ENCODE measurements at places on chromosomes 2 and 18.

DNA sequence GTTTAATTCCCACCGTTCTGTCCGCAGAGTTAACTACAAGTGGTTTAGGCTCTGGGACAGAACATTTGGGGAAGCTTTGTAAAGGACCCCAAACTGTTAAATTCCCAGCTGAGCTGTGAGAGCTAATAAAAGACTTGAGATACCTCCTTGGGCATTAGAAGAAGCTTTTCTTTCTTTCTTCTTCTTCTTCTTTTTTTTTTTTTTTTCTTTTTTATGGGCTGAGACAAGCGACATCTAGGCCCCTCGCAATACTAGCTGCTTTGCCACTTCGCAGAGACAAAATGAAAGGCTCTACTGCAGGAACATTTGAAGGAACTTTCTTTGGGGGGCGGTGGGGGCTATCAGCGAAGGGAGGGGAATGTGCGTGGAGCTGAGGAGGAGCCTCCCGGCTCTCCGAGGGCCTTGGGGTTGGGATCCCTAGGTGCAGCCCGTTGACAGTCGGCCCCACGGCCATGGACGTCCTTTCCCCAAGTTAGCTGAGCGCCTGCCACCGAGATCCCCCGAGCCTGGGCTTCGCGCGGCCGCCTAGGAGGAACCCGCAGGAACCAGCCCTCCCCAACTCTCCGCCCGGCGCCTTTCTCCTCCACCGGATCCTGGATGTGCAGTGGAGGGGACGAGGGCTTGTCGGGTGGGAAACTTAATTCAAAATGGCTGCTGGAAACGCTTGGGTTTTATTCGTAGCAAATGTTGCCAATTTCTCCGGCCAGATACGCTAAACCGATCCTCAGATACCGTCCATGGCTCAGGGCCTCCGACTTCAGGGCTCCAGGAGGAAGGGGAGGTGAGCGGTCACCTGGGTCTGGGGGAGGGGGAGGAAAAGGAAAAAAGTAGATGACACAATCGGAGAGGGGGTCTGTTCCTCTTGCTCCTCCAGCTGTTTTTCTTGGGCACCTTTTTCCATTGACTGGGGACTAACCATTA, 4.2 kb downstream of the MEIS1 start:
- DNase-seq = no peak

GRCh38 chr2:119808516-119809147, 48.9 kb downstream of the PTPN4 start:
- DNase-seq = no peak

GRCh38 chr2:219598308-219599078, 836 bp downstream of the STK11IP start:
- DNase-seq = no peak

DNA sequence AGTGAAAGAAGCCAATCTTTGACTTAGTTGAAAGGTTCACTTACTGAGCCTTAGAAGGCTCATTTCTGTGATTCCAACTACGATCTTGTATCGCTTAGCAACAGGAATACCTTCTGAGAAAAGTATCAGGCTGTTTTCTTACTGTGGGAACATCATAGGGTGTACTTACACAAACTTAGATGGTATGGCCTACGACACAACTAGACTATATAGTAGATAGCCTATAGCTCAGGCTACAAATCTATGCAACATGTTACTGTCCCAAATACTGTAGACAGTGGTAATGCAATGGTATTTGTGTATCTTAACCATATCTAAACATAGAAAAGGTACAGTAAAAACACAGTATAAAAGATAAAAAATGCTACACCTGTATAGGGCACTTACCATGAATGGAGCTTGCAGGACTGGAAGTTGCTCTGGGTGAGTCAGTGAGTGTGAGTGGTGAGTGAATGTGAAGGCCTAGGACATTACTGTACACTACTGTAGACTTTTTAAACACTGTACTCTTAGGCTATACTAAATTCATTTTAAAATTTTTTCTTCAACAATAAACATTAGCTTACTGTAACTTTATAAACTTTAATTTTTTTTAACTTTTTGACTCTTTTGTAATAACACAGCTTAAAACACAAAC, 148.8 kb upstream of the STON1 start:
- no peak for DNase-seq

DNA sequence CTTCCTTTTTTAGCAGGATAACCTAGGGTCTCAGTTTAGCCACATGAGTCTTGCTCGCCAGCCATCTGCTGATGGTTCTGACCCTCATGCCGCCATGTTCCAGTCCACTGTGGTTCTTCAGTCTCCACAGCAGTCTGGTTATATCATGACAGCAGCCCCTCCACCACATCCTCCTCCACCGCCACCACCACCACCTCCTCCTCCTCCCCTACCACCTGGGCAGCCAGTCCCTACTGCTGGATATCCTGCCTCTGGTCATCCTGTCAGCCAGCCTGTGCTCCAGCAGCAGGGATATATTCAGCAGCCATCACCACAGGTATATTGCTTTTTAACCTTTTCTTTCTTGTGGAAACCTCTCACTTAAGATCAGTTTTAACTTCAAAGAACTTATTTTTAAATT, 89.9 kb upstream of the UBXN4 start:
- DNase-seq = no peak

GRCh38 chr2:27312152-27312551, 3.9 kb upstream of the UCN start:
- no peak for DNase-seq

DNA sequence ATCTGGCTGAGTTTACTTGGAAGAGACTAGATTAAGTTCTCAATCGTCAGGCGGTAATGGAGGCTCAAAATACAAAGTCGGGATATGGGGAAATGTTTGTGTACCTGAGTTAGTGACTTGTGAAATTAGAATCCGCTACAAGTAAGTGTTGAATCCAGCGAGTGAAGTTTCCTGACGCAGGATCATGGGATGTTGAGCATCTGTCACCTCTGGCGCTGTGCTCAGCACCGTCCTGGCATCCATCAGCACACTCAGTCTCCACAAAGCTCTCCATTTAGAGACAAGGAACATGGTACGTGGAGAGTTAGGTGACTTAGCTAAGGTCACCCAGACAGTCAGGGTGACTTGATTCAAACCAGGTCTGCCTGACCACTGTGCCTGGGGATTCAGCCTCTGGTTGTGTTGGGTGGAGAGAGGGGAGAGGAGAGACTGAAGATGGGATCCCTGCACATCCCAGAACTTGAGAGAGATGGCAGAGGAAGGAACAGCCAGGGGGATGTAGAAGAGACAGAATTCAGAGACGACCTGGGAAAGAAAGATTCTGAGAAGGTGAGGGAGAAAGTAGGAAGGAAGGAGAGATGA, 251.2 kb downstream of the ACKR3 start:
- no peak for DNase-seq

DNA sequence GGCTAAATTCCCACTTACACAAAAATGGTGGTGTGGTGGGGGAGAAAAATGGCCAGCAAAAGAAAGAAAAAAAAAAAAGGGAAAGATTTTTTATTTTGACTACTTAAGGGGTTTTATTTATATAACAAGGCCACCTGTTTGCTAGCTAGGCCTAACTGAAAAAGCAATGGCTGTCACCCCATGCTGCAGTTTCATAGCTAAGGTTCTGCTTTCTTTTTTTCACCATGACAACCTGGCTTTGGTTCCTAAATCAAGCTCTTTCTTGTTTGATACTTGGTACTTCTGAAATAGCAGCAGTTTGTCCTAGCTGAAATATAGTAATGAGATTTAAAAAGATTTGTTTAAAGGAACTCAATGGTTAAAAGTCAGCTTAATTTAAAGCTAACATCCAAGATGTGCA, 433.2 kb upstream of the MEX3C start:
- DNase-seq = no peak

DNA sequence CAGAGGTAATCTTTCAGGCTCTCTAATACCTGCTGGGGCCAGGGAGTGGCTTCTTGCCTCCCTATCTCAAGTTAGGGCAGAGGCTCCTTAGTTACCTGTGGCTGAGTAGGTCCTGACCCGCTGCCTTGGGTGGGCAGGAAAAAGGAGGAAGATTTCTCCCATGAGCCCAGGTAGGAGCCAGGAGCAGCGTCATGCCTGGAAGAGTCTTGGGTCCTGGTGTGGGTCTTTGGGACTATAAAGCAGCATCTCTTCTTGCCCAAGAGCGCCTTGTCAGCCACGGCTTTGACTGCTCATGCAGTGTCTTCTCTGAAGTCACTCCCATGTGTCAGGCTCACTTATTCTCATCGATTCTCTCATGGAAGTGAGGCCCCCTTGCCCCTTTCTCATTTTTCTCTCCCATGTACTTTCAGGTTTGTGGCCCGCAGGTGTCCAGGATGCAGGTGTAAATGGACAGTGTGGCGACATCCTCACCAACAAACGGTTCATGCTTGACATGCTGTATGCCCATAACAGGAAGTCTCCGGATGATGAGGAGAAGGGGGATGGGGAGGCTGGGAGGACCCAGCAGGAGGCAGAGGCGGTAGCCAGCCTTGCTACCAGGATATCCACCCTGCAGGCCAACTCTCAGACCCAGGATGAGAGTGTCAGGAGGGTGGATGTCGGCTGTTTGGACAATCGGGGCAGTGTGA, 111.2 kb downstream of the TPGS2 start:
- DNase-seq = no peak

DNA sequence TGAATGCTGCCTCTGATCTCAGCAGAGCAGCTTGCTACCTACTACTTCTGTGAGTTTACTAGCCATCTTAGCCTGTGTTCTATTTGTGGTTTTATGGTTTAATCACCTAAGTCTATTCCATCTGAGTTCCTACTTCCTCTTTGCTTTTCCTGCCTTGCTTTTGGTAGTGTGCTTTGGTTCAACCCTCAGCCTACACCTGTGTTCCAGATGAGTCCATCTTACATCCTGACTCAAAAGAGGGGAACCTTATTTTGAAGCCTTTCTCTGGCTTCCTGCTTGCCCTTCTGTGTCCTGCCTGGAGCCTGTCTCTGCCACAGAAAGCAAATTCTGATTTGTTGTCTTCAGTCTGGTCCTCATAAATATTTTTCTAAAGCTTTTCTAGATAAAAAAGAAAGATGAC, 530.3 kb upstream of the MEX3C start:
- no peak for DNase-seq

DNA sequence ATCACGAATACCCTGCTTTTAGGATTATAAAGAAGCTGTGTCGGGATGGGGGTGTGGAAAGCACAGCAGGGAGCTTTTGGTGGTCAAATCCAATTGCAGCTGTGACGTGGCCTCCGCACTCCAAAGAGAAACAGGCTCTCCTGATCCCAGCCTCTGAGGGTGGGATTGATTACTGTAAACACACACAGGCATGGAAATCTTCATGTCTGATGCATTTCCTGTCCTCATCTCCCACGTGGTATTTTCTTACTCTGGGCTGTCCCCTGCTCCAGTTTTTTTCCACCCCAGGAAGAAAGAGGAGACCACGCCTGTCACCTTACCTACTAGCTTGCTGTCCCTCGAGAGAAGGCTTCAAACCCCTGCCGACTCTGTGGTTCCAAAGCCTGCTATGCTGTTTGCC, 22.7 kb downstream of the RNF152 start:
- no peak for DNase-seq

DNA sequence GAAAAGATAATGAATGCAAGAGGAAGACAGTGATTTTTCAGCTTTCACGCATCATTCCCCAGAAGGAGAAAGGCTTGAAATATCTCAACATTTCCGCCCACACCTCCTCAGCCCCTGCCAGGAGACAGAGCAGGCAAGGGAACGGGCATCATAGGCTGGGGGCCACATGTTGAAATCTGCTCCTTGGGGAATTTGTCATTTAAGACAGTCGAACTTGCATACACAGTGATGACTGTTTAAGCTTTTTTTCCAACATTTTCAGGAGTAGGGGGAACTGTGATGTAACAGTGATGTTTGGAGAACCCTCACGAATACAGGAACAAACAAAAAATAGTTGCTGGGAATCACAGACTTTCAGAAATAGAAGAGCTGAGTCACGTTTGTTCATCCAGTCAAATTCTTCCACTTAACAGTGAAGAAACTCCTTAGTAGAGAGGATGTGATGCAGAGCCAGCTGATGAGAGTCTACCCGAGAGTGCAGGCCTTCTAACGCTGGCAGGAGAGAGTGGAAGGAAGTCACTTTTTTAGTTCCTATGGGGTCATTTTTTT, 266.8 kb downstream of the ALPK2 start:
- DNase-seq = no peak

- no peak for DNase-seq
These were observed 178.0 kb downstream of the SH3BP4 start for GRCh38 chr2:235129850-235130249.

DNA sequence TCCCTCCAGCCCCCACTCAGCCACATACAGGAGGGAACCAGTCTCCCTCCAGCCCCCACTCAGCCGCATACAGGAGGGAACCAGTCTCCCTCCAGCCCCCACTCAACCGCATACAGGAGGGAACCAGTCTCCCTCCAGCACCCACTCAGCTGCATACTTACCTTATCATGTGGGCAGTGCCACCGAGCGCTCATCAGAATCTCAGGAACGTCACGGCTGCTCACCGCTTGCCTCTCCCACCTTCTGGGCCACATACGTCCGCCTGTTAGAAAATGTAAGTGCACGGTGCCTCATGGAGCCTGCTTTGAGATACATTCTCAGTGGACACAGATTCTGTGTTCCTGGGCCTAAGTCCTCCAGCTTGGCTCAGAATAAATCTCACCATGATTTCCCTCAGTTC, 124.8 kb downstream of the PXDN start:
- no peak for DNase-seq

DNA sequence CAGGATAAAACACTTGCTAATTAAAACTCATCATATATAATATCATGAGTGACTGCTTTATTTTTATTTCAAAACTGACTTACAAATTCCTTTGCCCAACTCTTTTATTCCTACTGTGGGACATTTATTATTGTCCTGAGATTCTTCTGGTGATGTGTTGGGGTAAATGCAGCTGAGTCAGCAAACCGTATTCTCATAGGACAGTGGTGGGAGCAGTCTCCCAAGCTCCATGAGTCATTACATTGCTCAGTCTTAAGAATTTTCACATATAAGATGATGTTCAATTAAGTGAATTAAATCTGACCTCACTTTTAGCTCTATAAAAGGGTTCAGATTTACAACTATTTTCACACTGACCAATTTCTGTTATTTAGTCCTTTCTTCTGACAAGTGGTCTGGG, 1530.7 kb downstream of the LRP1B start:
- DNase-seq = no peak

GRCh38 chr18:8081267-8081666, 514.2 kb downstream of the PTPRM start:
- DNase-seq = no peak

DNA sequence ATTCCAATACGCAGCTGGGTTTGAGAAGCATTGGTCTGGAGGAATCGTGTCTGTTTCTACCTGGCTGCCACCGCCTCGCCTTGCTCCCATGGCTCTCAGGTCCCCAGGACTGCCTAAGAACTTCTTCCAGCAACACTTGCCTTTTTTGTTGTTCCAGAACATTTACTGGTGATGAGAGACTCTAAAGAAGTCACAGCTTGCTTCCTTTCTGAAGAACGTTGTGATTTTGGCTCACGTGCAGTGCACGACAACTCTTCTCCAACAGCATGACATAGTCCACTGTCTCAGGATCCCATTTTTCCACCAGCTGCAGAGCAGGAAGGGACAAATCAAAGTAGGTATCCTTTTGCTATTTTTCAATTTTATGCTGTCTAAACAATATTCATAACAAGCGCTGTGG, 940.9 kb downstream of the SLC4A3 start:
- no peak for DNase-seq

- DNase-seq = no peak
These were observed 32.2 kb upstream of the HNRNPA3 start for GRCh38 chr2:177180269-177181000.
